ENCODE measurements at places on chromosomes 3 and 15.

DNA sequence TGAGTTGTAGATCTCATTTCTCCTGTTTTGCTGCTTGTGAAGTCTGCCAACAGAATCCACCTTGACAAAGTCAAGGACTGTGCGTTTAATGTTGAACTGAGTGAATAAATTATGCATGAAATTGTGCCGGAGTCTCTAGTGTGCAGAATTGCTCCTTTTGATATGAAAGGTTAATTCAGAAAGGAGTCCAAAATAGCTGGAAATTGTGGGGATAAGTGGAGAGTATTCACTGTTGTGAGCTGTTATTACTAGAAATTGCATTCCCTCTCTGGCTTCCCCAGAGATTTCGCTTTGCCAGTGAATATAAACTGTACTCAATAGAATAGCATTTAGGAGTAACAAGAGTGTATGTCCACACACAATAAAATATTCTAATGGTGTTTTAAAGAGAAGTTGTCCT is 43.1 kb downstream of the SAMMSON start:
- no peak for DNase-seq

DNA sequence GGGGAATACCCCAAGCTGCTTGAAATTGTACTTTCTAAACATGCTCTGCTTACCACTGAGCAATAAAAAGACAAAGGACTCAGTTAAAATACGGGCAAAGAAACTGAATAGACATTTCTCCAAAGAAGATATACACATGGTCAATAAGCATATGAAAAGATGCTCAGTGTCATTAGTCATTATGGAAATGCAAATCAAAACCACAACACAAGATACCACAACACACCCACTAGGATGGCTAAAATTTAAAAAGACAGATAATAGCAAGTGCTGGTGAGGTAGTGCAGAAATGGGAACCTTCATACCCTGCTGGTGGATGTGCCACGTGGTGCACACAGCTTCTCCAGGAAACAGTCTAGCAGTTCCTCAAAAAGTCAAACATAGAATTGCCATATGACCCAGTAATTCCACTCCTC is 21.3 kb downstream of the LRIG1 start:
- no peak for DNase-seq

GRCh38 chr3:79848876-79849275 is 81.1 kb upstream of the ROBO1 start:
- no peak for DNase-seq

DNA sequence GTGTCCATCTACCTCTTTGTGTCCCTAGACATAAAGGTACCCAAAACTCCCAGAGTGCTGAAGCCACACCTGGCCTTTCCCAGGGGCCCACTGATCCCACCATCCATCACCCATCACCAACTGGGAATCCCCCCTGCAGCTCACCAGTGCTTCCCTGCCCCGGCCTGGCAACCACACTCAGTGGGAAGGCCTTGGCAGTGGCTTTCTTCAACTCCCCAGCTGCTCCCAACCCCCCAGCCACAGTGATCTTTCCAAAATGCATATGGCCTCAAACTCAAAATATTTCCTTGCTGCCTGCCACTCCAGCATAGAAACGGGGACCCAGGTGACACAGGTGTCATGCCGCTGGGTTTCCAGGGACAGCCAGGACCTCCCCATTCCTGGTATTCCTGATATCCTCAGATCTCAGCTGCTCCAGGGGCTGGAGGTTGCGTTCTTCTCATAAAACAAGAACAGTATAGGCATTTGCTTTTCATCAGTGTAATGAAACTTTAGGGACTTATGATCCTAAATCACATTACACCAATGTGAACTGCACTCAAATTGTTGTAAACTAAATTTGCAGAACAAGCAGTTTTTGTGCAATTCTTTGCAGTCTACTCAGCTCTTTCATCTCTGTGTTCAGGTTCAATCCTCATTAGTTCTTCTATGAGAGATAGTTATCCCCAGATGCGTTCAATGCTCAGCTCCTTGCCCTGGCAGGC is 1.3 kb downstream of the OCA2 start:
- no peak for DNase-seq

DNA sequence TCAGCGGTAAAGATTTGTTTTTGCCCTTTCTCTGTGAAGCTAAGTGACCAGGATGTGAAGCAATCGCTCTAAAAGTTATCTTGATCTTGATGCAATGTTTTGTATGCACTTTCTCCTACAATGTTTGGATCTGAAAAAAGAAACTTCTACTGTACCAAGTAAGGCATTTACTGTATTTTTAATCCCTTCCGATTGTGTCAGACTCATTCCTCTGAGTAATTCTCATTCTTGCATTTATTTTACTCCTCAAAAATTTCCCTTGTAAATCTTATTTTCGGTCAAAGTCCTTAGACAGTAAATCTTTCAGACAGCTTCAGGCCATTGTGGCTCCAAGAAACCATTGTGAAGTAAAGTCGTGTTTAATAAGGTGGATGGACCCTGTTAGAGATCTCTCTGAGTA is 141.9 kb downstream of the TP63 start:
- DNase-seq: no peak

GRCh38 chr3:184778426-184779332 is 33.3 kb upstream of the VPS8 start:
- DNase-seq: no peak

DNA sequence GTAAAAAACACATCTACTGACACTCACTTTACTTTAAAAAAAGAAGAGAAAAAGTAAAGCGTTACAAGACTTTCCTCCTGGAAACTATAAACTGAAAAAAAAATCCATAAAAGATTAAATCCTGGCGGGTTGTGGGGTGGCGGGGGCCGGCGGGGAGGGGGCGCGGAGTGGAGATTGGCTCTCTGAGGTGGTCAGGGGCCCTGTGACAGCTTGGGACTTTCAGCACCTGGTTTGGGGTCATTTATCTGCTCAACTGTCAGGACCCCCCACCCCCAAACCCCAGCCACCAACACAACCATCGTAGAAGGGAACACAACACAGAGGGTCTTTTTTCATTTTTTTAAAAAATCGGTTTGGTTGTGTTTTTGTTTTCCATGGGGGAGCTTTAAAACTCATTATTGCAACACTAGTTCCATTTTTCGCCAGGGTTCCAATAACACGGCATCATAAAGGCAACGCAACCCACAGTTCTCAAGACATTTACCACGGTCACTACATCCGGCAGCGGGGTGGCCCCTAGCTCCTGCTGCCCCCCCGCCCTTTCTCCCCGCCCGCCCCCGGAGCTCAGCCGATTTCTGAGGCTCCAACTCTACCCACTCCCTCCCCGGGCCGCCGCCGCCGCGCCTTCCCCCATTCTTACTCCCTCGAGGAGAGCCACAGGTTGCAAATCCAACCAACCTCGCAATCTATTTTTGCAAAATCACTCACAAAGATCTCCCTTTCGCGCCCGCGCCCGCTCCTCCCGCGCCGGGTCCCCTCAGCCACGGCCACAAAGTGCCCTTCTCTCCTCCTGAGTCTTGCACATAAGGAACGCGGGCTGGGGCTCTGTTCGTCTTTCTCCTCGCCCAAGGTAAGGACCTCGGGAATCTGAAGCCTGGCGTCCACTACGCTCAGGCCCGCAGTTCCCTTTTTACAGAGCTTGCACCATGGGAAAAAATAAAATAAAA is 1.8 kb downstream of the BCL6 start:
- no peak for DNase-seq

DNA sequence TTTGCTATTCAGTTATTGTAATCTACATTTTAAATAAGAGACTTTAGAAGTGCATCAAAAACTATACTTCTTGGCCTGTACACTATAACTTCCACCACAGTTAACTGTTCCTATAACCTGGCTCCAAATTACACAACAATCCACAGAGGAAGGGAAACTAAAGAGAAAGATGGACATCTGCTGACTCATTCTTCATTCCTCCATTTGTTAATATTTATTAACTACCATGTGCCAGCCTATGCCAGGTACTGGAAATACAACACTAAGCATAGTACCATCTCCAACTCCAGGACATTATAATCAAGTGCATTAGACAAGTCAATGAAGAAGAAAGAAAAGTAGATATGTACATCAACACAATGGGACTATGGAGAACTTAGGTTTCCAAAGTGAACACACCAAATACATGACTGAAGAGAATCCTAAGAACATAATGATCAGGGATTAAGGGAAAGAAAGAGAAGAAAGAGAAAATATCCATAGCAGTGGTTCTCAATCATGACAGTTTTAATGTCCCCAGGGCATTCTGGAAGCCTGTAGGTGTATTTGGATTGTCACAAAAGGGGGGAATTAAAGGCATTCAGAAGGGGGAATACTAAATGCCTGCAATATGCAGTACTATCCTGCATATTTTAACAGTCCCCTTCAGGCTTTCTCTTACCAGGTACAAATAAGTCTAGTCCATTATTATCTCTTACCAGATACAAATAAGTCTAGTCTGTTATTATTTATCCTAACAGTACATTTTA is 8.9 kb downstream of the ICE2 start:
- DNase-seq: no peak

DNA sequence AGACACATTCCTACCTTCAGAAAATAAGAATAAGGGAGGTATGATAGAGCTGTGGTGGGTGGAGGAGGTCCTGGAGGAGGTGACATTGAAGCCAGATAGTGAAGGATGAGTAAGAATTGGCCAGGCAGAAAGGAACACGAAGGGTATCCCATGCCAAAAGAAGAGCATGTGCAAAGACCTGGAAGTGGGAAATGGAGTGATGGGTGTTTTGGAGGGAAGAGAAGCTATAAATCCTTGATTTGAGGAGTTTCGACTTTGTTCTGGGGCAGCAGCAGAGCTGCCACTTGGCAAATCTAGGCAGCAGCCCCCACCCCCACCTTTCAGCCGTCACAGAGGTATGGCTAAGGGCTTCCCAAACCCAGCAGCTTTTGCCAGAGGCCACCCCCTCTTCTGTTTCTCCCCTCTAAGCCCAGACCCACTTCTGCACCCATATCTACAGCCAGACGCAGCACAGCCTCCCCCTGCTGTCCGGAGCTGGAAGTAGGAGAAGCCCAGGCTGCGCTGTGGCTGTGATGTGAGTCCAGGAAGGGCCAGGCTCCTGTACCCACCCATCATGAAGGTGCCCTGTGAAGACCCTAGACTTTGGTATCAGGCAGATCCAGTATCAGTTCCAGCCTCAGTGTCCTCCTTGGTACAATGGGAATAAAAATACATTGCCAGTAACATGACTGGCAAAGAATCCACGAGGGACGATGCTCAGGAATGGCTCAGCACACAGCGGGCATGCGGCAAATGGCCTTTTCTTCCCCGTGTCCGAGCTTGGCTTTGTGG is 188.7 kb upstream of the LINGO1 start:
- DNase-seq: peak; percentile 28

GRCh38 chr15:80441041-80441440 is 36.9 kb downstream of the ARNT2 start:
- no peak for DNase-seq

DNA sequence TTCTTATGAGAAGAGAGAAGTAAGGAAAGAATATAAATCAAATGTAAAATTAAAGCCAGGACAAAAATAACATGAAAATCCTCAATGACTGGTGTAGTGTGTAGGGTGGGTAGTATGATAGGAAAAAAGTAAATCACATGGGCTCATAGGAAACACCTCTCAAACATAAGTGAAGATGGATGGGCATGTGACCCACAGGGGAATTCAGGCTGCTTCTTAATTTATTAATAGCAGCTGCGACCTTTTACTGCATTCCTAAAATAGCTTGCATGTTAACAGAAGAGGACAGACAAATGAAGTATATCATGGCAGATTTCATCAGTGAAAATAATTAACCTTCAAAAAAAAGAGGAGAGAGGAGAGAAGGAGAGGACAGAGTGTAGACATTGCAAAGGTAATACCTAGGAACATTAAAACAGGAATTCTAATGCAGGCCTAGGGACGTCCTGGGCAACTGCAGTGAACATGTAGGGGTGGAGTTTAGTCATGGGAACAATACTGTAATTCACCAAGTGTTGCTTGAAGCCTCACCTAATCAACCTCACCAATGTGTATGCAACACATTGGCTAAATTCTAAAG is 132.9 kb downstream of the KCNMB2 start:
- no peak for DNase-seq

GRCh38 chr3:58353722-58354553 is 21.2 kb downstream of the PXK start:
- DNase-seq: peak; percentile 92

GRCh38 chr3:50708620-50709019 is 33.9 kb downstream of the DOCK3 start:
- DNase-seq: peak; percentile 54

- DNase-seq: no peak
These were observed 60.4 kb downstream of the KBTBD12 start for GRCh38 chr3:127975153-127976029.

GRCh38 chr3:137760341-137761098 is 3.6 kb upstream of the SOX14 start:
- DNase-seq: no peak

DNA sequence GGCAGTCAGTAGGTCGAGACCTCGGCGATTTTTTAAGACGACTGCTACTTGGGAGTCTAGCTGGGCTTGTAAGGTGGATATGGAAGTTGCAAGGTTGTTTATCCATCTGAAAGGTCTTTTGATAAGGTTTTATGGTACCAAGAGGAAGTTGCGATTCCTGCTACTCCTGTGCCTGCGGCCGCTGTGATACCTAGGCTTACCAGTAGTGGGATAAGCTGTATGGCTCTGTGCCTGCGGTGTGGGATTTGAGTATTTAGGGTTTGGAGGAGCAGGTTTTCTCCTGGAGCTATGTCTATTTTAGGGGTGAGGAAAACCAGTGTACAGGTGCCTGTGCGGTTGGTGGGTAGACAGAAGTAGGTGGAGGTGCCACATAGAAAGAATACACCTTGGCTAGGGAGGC is 1059.8 kb downstream of the SI start:
- DNase-seq: no peak

DNA sequence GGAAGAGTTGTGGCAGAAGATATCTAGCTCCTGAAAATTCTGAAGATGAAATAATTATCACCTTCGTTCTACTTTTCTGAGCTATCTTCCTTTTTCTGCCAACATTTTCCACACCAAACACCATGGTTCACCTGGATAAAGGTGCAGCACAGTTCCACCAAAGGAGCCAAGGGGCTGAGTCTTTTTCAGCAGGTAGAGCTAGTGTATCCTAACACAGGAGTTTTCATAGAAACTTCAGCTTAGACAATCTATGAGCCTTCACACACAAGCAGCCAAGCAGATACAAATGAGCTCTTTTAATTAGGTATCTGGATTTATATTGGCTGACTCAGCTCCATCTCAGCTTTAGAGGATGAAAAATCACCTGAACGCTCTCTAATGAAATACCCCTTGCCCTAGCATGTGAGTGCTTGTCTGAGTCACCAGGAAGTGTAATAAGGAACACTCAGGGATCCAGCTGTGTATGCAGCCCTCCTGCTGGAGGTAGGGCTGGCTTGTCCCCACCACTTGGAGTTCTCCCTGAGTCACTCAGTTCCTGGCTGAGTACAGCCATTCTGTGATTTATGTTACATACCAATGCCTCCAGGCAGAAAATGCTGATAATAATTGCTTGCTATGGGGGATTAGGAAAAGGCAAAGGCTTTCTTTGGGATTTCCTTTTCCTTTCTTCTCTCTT is 385.7 kb downstream of the LSAMP start:
- DNase-seq: no peak

- no peak for DNase-seq
These were observed 3.5 kb upstream of the UBE2E2 start for GRCh38 chr3:23199649-23200048.

DNA sequence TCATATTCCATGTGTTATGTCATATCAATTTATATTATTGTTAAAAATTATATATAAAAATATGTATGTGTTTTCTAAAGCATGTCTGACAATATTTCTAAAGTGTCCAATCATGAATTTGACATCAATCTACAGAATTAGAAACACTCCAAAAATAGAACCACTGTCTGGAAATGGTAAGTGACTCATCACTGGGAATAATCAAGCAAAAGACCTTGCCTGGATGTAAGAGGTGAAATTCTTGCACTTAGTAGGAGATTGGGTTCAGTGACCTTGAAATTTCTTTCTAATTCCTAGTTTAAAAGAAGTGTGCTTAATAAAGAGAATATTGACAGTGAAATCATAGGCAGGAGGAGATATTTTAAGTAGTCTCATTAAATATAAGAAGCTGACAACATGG is 188.8 kb downstream of the ZNF385D start:
- DNase-seq: no peak
